ENCODE measurements at places on chromosomes 11 and 22.

DNA sequence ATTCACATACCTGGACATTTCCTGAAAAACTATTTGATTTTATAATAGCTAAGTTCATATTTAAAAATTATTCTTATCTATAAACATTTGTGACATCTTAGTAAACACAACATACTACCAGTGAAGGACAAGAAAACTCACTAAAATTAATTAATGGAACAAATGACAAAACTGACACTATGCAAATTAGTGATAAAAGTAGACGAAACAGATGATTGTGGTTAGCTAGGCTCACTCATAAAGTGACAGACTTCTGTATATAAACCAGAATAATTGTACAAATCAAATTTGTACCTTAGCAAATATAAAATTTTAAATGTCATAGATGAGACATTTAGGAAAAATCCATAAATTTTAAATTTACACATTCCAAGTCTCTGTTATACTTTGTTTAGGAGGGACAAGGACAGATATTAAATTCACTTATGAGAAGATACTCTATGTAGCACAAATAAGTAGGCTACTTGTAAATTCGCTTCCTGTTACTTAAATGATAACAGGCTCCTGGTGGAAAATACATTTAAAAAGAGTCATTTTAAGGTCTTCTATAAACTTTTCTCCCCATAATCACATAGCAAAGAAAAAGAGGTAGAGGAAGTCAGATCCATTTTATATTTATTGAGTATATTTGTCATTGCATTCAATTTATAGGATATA lies 81.2 kb downstream of the KIF18A start:
- DNase-seq: no peak

- DNase-seq: no peak
Measured at GRCh38 chr22:40000171-40000570, 5.4 kb downstream of the FAM83F start.

DNA sequence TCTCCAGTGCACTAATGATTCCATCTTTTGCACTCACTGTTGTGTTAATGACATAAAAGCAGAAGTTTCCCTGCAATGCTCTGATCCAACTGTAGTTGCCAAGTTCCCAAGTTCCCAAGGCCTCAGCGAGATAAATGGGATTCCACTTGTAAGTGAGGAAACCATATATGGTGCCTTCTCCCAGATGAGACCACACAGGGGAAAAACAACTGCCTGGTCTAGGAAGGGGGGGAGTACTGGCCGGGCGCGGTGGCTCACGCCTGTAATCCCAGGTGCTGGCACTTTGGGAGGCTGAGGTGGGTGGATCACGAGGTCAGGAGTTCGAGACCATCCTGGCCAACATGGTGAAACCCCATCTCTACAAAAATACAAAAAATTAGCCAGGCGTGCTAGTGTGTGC lies 23.3 kb upstream of the RELA start:
- no peak for DNase-seq

DNA sequence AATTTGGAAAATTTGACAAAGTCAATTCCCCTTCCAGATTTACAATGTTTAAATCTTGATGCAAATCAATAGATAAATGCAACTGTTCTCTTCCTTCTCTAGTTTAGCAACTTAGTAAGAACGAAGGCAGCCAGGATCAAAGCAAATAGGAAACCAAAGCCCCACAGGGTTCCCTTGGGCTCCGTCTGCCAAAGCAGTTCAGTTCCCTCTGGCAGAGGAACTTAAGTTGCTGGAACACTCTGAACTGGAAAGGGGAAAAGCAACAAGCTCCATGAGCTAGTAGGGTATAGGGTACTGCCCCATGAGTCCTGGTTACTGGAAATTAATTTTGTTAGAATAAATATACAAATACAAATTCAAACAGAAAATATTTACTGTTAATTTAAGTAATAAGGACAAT lies 91.3 kb downstream of the RELT start:
- no peak for DNase-seq

- DNase-seq: no peak
Measured at GRCh38 chr11:112178936-112179335, 3.6 kb downstream of the BCO2 start.

DNA sequence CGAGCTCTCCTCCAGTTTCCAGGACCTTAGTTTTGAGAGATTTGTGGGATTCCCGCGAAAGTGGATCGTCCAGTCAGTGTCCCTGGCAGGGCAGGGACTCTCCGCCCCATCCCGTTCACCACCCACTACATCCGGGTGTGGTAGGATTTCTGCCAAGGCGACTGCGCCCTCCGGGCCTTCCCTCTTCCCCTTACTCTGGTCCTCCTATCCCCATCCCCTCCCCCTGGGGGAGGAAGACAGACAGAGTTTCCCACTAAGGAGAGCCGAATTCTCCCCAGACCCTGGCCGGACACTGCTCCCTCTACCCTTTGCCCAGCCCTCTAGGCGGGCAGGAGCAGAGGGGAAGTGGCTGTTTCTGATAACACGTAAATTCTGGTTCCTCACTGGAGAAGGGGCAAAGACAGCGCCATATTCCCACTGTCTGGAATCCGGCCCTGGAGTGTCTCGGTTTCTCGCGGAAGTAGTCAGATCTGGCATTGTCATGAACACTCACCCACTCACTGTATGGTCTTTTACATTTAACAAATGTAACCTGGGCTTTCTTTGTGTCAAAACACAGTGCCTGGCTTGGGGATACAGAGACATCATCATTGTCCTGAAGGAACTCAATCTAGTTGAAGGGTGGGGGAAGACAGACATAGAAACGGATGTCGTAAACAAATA lies 1.1 kb upstream of the NECTIN1 start:
- DNase-seq: no peak

- no peak for DNase-seq
Measured at GRCh38 chr11:50075856-50076255, 43.2 kb downstream of the OR4C45 start.

- no peak for DNase-seq
Measured at GRCh38 chr11:65917077-65917433, 1.8 kb downstream of the C11orf68 start.

DNA sequence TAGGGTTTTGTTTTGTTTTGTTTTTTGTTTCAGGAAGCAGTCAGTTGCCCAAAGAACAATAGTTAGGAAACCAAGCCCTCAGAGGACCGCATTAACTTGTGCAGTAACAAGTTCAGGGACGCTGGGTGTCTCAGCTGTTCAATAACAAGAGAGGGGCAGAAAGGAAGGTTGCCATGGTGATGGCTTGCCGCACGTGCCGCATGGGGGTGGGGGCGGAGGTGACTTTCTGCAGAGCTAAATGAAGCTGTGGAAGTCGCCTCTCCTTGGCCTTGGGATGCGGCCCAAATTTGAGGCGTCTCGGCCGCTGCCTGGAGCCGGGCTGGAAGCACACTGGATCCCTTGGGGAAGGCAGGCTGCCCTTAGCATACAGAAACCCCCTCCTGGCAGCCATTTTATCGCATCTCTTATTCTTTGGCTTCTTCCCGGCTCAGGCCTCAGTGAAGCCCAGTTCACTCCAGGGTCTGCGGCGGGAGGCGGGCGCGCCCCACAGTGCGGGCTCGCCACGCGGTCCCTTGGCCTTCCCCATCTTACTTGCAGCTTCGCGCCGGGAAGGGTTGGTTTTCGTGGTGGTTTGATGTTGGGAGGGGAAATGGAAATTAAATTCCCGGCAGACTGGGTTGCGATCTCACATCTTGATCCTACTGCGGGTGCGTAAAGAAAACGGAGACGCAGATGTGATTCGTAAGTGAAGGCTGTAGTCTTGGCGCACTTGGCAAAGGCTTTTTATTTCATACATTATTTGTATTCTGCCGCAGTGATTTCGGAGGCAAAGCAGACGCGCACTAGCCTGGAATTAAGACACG lies 94.3 kb downstream of the SLC17A6 start:
- no peak for DNase-seq

GRCh38 chr11:107931206-107931605 lies 3.0 kb downstream of the RAB39A start:
- no peak for DNase-seq

- no peak for DNase-seq
Measured at GRCh38 chr22:24985826-24986214, 33.3 kb downstream of the KIAA1671 start.

DNA sequence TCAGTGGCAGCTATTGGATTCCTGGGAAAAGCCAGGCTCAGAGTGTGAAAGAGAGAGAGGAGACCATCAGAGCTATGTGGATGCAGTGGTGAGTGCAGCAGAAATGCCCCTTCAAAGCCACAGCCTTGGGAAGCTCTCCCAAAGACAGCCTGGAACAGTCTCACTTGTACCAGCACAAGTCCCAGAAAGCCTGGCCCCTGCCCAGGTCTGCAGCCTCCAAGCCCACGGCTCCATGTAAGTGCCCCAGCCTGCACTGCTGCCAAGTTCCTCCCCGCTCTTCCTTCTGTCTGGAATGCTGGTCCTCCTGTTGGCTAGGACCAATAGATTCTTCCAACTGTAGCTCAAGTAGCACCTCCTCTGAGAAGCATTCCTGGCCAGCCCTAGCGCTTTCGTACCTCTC lies 539.7 kb downstream of the MIAT start:
- DNase-seq: no peak

DNA sequence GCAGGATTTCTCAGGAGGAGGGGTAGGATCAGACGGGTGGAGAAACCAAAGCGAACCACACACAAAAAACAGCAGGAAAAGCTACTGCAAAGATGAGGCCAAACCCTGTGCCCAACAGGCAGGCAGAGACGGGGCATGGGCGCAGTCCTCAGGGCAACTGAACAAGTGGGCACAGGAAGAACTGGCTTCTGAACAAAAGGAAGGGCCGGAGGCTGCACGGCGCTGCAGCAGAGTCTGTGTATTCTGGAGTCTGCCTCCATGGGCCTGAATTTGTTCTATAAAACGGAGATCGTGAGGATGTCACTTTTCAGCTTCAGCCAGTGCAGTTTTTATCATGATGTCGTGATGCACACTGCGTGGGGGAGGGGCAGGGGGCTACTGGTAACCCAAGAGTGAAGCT lies 1026.0 kb downstream of the TBC1D22A start:
- DNase-seq: no peak

DNA sequence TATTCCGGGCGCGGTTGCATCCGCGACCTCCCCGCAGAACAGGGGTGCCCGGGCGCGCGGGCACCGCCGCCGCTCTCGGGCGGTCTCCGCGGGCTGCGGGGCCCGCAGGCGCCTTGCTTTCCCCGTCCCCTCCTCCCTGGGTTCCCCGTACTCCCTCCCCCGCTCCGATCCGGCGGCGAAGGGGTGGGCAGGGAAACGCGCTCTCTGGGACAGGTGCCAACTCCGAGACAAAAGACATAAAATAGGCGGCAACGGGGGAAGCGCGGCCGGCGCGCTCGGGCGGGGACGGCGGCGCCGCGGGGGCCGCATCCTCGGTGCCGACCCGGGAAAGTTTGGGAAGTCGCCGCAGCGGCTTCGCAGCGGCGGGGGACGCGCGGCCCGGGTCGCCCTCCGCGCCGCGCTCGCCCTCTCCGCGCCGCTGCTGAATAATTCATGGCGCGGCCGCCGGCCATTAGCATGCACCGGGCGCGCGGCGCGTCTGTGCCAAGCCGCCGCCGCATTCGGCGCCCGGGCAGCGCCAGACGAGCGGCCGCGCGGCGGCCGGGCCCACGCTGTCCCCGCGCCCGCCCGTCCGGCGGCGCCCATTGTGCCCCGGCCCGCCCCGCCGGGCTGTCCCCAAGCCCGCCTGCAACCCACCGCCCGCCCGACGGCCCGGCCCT lies 78.7 kb upstream of the PPARA start:
- DNase-seq: no peak

DNA sequence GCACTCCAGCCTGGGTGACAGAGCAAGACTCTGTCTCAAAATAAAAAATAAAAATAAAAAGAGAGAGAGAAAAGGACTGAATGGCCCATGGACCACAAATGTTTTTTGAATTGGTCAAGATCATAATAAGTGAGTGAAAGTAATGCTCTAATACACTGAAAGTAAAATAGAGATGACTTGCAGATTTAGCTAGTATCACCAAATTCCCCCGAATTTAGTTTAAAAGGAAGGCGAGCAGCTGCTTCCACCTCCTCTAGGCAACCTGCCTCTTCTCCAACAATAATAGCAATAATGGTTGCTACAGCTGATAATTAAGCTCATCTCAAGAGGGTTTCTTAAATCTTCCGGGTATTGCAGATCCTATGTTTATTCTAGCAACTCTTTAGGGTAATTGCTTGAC lies 36.8 kb downstream of the CELF1 start:
- DNase-seq: no peak

GRCh38 chr11:63572026-63572688 lies 9.0 kb upstream of the PLAAT2 start:
- no peak for DNase-seq

DNA sequence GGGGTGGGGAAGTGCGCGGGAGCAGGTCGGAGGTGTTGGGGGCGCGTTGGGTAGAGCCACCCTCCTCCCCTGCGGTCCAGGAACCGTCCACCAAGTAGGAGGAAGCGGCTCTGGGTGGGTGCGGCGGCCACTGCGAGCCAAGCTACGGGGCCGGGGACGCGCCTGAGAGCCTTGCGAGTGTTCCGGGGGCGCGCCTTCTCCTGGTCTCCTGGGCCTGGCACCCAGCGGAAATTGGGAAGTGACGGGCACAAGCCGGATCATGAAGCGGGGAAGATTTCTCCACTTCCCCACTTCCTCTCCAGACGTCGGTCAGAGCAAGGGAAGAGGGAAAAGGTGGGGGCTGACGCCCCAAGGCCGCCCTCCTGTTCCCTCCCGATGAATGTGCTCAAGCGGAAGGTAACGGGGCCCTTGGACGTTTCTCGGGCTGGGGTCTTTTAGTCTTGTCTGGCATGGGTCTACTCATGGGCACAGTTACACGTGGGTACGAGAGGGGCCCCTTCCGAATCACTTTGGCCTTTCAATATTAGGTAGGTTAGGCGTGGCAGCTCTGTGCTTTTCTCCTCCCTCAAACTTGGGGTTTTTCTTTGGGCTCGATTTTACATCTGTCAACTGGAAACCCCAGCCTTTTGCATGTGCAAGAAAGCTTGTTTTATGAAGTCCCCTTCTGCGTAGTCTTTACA lies 865 bp downstream of the RBM14 start:
- no peak for DNase-seq

- no peak for DNase-seq
Measured at GRCh38 chr22:41229730-41230400, 10.9 kb downstream of the CHADL start.

DNA sequence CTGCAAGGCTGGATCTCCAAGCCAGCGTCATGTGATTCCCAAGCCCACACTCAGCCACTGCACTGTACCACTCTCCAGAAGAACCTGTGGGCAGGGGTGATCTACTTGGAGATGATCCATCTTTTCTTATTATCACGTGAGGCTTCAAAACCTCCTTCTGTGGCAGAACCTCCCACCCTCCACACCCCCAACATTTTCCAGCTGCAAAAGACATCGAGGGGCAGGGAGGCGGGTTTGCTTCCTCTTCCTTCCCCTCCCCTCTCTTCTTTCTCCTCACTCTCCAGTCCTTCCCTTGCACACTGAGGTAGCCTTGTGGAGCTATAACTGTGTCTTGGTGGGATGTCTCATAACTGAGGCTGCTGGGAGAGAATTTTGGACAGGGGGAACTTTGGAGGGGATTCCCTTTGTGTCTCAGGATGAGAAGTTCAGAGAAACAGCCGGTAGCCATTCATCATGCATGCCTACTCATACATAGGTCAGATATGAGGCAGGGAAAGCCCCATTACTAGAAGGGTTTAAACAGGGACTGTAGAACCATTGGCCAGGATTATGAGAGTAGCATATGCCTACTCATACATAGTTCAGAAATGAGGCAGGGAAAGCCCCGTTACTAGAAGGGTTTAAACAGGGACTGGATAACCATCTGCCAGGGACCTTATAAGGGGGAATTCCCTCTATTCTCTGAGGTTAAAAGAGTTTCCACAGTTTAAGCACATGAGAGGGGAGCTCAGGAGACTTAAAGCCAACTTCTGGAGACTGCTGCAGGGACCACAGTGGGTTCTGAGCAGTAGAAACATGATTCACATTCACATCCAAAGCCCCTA lies 420.7 kb upstream of the CADM1 start:
- DNase-seq: no peak
